ENCODE measurements at places on chromosomes 12 and 14.

DNA sequence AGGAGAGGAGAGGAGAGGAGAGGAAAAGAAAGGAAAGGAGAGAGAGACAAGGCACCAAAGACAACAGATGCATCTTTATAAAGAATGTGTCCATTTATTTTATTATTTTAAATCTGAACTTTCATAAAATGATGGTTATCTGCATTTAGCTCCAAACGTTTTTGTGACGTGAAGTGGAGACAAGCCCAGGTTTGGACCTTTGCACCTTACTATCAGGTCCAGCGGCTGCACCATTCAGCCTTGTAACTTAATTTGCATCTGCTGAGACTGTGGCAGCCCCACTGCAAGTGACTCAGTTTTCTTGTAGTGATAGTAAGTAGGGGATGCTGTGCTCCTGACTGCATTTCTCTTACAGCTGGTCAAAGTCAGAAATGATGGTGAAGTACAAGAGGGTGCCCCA is 130.7 kb downstream of the NTF3 start:
- DNase-seq, result no peak

- DNase-seq, result no peak
These were observed 1517.0 kb downstream of the AACS start for GRCh38 chr12:126582231-126582630.

DNA sequence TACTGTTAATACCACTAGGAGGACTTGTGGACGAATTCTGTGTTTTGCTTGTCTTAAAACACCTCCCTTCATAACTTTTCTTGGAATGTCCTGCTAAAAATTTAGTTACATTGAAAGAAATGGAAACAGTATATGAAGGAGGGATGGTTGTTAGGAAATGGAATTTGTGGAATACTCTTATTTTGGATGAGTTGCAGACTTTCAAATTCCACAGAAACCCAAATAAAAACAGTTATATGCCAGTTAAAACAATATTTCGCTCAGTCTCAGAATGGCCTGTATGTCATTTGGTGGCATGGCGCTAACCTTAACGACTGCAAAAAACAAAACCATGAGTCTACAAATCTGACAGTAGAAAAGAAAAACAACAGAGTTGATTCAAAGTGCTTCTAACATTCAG is 12.2 kb upstream of the ARHGAP5 start:
- DNase-seq, result no peak

DNA sequence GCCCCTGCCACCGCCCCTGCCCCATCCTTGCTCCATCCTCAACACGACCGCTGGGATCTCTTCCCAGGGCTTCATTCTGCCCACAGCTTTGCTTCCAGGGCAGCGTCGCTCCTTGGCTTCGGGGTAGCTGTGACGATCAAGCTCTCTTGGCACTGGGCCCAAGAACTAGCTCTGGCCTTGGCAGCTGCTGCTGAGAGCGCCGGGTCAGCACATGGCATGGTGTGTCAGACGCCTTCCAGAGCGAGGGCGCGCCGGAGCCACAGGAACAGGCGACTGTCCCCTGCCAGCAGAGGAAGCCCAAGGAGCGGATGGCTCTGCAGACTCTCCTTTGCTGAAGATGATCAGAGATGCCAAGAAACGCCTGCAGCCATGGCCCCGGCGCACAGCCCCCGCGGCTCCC is 15.9 kb downstream of the RAB35 start:
- no peak for DNase-seq

- DNase-seq, result no peak
These were observed 44.9 kb downstream of the DDX11 start for GRCh38 chr12:31118347-31119191.

- no peak for DNase-seq
These were observed 109.2 kb downstream of the PRMT8 start for GRCh38 chr12:3600039-3600720.

- DNase-seq, result no peak
These were observed 83.0 kb downstream of the ACTN1 start for GRCh38 chr14:68896132-68896531.

GRCh38 chr12:4505376-4505986 is 33.2 kb upstream of the RAD51AP1 start:
- no peak for DNase-seq

- DNase-seq, result no peak
These were observed 388.6 kb downstream of the RAD51B start for GRCh38 chr14:68208218-68208617.

DNA sequence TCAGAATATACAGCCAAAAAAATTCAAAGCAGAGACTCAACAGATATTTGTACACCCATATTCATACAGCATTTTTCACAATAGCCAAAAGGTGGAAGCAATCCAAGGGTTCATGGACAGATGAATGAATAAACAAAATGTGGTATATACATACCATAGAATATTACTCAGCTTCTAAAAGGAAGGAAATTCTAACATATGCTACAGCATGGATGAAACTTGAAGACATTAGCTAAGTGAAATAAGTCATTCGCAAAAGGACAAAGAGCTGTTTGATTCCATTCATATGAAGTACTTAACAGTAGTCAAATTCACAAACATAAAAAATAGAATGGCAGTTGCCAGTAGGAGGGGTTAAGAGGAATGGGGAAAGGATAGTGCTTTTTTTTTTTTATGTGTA is 91.8 kb upstream of the ARID2 start:
- DNase-seq, result no peak

GRCh38 chr12:11689591-11690186 is 40.2 kb downstream of the ETV6 start:
- no peak for DNase-seq

GRCh38 chr14:24277606-24278321 is 6.4 kb upstream of the RABGGTA start:
- DNase-seq, result no peak

DNA sequence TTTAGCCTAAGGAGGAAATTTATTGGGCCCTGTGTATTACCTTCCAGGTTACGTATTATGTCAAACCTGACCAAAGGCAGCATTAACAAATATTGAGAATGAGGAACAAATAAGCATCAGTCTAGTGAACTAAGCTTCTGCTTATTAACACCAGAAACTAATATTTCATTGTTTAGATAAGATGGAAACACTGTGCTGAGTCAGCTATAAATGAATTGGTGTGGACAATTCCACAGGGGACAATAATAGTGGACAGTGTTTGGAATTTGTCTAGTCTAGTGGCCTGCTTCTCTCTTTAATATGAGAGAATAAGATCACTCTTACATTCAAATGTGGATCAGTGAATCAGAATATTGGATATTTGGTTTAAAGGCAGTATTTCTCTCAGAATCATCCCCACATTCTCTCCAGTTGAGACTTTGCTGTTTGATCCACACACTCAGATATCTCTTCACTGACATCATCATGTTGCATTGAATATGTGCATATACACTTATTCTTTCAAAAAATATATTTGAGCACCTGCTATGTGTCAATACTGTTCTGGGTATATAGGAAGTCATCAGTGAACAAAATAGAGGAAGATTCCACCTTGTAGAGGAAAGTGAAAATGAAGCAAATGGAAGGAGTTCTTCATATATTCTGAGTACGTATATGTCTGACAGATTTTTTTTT is 136.3 kb downstream of the DIO2 start:
- no peak for DNase-seq

DNA sequence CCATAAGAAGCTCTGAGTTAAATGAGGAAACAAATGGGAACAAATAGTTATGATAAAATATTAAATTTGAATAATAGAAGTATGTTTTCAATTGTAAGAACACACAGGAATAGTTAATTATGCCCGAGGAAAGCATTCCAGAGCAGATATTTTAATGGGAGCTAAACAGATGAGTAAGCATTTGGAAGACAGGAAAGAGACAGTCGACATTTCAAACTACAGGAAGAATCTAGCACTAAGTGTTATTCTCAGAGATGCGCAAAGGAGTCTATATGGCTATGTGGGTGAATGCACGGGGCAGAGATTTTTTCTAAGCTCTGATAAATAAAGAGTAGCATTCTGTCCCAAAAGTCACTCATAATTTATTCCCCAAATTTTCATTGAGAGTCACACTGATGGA is 64.5 kb upstream of the SSTR1 start:
- no peak for DNase-seq

- no peak for DNase-seq
These were observed 200.6 kb upstream of the CNOT2 start for GRCh38 chr12:70042675-70043074.

Data from GM12878 (cell line).